OCI-M1 (cell line): ENCODE measurements at places on chromosomes 3 and 15.

GRCh38 chr15:31263751-31264558 lies 62.7 kb upstream of the KLF13 start:
- no peak for DNase-seq

- no peak for DNase-seq
Observed at GRCh38 chr3:147372525-147373027, 33.8 kb downstream of the ZIC4 start.

GRCh38 chr3:119965692-119966091 lies 128.6 kb downstream of the GSK3B start:
- peak; percentile 29 for DNase-seq

DNA sequence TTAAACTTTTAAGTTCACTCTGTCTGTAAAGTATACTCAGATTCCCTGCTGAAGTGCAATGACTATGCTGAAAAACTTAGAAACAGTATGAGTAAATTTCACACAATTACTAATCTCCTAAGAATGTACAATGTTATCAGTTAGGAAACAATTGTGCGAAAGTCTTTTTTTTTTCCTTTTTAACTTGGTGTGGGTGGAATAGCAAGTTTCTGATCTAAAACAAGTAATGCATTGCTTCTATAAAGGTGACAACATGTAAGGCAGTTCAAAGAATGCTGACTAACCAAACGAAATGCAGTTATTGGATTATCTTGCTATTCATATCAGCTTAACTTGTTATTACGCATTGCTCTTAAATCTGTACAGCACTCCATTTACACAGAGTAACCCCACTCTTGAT lies 19.3 kb upstream of the SLC12A8 start:
- no peak for DNase-seq

DNA sequence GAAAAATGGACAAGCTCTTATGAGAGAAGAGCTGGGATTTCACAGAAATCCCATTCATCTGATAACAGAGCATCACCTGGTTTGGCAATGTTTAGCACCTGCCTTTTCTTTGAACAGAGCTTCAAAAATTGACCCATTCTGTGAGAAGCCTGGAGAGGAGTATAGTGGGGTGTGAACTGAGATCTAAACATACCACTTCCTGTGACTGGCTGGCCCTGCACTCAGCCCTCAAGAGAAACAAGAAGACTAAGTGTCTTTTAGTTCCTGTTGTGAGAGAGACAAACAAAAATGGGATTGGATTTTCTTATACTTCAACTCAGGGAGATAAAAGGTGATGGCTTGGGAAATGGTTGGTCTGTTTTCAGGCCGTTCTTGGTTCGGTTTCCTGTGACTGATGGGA lies 1060.2 kb downstream of the ROBO1 start:
- no peak for DNase-seq

DNA sequence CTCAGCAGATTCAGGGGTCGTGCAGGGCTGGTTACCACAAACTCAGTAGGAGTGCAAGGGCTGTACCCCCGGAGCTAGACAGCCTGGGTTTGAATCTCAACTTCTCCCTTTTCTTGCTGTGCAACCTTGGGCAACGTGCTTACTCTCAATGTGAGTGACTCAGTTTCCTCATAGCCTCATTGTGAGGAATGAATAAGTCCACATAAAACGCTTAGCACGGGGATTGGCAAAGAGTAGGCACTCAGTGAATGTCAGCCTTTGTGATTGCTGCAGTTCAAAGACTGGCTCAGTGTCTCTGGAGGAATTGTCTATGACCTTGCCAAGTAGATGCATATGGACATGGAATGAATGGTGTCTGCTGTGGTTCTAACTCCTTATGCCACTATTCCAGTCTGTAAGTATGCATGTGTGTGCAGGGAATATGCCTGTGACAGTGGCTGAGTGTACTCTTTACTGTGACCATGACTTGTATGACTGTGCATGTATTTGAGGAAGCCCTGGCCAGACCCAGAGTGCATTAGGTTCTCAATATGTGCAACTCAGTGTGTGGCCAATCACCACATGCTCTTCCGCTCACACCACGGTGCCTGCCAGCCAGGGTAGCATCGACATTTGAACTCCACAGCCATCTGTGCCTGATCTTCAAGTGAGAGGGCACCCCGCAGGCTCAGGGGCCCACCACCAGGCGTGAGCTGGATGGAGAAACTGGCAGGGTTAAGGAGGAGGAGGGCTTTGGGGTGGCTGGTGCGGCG lies 900 bp upstream of the HYAL3 start:
- DNase-seq = peak; percentile 30

GRCh38 chr3:67804578-67804977 lies 150.2 kb upstream of the SUCLG2 start:
- DNase-seq = no peak

GRCh38 chr15:66461917-66462316 lies 35.6 kb downstream of the SNAPC5 start:
- no peak for DNase-seq

- DNase-seq = no peak
Observed at GRCh38 chr3:141125351-141125750, 74.2 kb downstream of the SPSB4 start.

- peak; percentile 11 for DNase-seq
Observed at GRCh38 chr15:50138391-50138790, 19.4 kb upstream of the ATP8B4 start.

GRCh38 chr15:47570044-47570443 lies 147.3 kb upstream of the SEMA6D start:
- no peak for DNase-seq

GRCh38 chr3:101414121-101414520 lies 93.7 kb upstream of the IMPG2 start:
- DNase-seq = no peak

GRCh38 chr15:40754883-40755811 lies at the start of gene RMDN3:
RMDN3 (minus strand) TSS chr15:40755254; CDS start chr15:40754783, 471 bp downstream.
- DNase-seq = peak; percentile 97

DNA sequence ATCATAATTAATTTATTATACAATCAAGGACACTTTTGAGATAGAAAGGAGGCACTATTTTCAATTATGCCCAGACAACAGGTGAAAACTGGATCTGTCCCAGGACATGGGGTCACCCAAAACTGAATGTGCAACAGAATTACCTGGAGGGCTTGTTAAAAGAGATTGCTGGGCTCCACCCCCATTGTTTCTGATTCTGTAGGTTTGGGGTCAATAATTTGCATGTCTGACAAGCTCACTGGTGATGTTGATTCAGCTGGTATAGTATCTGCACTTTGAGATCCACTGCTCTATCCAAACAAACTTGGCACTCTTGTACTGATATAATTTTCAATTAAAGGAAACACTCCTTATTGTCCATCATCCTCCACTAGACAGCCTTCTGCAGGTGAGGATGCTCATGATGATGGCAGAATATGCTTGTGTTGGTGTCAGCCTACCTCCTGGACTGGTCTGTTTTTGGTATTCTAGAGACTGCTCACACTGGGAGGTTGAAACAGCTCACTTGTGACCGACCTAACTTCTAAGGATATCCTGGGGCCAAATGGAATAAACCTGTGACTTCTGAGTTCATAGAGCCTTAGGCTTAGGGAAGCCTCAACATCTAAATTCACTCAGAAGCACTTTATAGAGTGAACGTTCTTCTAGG lies 2.2 kb downstream of the P2RY14 start:
- DNase-seq = no peak

- DNase-seq = no peak
Observed at GRCh38 chr3:99870712-99871111, 53.0 kb downstream of the CMSS1 start.

DNA sequence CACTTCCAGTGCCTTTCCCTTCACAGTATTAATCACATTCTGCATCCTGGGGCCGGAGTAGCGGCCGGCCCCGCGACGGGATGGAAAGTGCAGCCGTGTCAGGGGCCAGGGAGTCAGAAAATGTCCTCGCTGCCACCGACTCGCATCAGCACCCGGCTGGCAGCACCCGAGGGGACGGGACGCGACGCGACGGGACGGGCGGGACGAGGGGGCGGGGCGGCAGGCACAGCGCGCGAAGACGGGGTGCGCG lies 353 bp downstream of the ATG3 start:
- no peak for DNase-seq

DNA sequence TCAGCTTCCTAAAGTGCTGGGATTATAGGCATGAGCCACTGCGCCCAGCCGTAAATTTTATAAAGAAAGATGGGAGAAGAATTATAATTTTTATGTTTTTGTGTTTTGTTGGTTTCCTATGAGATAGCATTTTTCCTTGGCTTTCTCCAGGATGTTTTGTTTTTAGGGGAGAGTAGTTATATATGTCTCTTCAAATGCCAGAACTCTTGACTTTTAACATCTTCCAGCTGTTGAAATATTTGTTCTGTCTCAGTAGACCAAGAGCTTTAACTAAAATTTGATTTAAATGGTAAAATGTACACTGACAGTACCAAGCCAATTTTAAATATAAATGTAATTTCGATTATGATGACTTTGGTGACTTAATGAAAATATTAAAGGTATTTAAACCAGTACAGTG lies 96.8 kb downstream of the DHX36 start:
- DNase-seq = no peak
